Suppressor macrophage treated with lipopolysaccharide for 1 hour (primary cell): ENCODE measurements at places on chromosomes 6 and 20.

DNA sequence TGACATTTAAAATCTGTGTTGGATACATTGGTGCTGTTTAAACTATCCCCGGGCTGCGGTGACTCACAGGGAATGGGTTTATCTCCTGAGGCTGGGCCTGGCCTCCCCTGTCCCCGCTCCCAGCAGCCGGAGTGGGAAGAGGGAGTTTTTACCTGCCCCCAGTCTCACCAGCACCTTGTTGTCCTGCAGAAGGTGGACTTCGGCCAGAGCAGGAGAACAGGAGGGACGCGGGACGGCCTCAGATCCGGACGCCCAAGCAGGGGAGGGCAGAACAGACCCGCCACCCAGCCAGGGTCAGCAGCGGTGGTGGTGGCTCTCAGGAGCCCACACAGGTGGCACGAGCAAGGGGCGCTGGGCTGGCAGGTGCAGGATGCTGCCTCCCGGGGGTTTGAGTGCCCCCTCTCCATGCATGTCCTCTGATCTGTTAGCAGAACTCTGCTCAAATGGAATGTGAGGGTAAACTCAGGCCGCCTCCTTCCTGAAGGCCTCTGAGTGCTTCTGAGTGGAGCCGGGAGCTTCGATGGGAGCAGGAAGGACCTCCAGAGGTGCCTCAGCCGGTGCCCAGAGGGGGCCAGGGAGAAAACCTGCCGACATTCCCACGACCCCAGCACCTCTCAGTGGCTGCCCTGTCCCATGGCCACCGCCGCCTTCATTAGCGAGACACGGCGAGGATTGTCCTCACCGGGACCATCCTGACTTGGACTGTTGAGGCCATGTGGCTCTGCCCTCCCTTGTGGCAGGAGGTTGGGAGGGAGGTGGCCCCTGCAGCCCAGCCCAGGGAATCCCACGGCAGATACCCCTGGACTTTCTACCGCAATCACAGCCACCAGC lies 43.4 kb upstream of the MRGBP start:
- peak; percentile 20 for DNase-seq

- no peak for DNase-seq
Observed at GRCh38 chr20:63212792-63213191, 3.1 kb downstream of the YTHDF1 start.

DNA sequence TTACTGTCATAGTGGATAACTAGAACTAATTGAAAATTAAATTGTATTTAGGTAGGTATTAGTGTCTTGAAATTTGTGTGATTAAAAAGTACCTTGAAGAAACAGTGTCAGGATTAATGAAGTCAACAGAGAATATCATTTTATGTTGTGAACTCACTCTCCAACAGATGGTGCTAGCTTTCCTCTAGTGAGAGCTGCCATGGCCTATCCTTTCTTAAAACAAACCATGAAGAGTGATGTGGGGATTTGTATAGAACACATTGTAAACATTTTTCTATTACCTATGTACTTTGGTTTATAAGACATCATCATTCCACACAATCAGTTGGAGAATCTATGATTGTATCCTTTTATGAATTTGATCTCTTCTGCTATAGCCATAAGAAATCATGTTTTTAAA lies 4.8 kb upstream of the SRSF12 start:
- DNase-seq = peak; percentile 26

- no peak for DNase-seq
Observed at GRCh38 chr6:68635706-68636513, 828 bp downstream of the ADGRB3 start.

DNA sequence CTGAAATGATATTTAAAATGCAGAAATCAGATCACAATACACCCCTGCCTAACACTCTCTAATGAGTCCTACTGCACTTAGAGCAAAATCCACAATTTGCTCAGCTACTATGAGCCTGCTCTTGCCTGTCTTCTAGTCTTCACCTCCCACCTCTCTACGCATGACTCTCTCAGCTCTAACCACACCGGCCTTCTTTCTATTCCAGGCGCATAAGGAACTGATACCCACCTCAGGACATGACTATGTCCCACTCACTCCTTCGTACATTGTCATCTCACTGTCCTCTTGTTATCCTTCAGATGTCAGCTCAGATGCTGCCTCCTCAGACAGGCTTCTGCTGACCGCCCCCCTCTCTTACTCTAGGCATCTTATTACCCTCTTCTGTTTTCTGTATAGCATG lies 201.0 kb upstream of the FLRT3 start:
- no peak for DNase-seq

GRCh38 chr6:38033442-38033982 lies 214.0 kb downstream of the ZFAND3 start:
- DNase-seq = no peak

GRCh38 chr6:49919261-49919660 lies 44.7 kb downstream of the DEFB114 start:
- no peak for DNase-seq

GRCh38 chr20:11734431-11734830 lies 183.3 kb upstream of the BTBD3 start:
- no peak for DNase-seq

DNA sequence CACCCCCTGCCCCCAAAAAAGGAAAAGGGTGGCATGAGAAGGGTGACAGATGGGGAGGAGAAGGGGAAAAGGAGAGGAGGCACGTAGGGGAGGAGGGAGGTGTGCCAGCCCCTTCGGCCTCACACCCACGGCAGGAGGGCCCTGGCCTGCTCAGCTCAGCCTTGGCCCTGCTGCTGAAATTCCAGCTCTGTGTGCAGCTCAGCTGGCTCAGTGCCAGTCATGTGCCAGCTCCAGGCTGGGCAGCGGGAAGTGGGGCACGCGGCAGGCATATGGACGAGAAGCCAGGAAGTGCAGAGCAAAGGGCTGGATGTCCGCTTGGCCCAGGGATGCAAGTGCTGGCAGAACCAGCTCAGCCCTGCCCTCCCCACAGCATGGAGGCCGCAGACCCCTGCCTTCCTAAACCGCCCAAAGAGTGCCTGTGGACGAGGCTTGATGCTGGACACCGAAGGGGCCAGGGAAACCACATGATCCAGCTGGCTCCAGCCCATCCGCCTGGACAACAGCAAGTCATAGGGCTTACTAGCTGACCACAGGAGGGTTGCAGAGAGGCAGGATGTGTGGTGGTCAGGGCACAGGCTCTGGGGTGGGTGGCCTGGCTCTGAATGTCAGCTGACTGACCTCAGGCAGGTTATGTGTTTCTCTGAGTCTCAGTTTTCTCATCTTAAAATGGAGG lies 60.2 kb downstream of the NOL4L start:
- DNase-seq = peak; percentile 42

GRCh38 chr20:32052778-32053362 lies 828 bp downstream of the HCK start:
- peak; percentile 95 for DNase-seq

DNA sequence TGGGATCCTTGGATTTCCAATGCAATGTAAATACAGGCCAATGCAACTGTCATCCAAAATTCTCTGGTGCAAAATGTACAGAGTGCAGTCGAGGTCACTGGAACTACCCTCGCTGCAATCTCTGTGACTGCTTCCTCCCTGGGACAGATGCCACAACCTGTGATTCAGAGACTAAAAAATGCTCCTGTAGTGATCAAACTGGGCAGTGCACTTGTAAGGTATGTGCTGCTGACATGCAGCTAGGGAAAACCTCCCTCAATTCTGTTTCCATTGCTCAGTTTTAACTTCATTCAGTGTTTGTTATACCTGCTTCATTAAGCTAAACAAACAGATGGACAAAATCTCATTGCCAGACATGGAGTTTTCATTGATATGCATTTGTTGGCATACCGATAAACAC lies 397.1 kb downstream of the ARHGAP18 start:
- no peak for DNase-seq

- no peak for DNase-seq
Observed at GRCh38 chr20:40610730-40611129, 78.3 kb downstream of the MAFB start.

DNA sequence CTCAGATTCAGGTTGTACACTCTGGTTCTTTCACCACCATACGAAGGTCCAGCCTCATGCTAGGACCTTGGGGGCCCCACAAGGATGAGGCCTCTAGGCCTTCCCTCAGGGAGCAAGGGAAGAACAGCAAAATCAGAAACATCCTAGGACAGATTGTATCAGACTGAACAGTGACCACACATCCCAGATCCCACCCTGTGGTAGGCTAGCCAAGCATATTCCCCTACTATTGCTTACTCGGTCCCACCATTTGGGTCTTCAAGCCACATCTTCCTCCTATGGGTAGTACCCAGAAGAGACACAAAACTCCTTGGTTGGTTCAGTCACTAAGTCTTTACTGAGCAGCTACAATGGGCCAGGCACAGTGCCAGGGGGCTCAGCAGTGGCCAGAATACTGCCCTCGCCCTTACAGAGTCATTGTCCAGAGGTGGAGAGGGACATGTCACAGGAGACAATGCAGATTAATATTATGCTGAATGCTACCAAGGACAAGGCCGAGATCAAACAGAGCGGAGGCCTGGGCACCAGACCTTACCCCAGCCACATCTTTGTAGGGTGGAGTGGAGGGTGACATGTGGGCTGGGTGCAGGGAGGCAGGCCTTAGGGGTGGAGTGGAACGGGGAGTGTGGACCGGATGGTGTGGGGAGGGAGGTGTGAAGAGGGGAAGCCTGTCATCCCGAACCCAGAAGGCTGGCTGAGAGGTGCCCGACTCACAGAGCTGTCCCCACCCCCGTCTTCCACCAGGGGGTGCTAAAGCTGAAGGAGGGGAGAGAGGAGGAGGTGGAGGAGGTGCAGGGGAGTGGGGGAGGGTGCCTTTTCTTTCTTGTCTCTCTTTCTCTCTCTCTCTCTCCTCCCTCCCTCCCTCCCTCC lies 6.8 kb upstream of the MAPK13 start:
- peak; percentile 87 for DNase-seq
